CD4-positive, alpha-beta T cell treated with Interferon alpha-2 for 1 hour (primary cell): ENCODE measurements at places on chromosomes 3 and 15.

- DNase-seq, result no peak
Observed at GRCh38 chr3:52087731-52088130, 31.4 kb upstream of the DUSP7 start.

- DNase-seq, result no peak
Observed at GRCh38 chr3:31580645-31581044, 47.9 kb downstream of the STT3B start.

- DNase-seq, result no peak
Observed at GRCh38 chr15:46088486-46089445, 453.9 kb downstream of the SQOR start.

- no peak for DNase-seq
Observed at GRCh38 chr3:18531662-18532061, 106.5 kb upstream of the SATB1 start.

DNA sequence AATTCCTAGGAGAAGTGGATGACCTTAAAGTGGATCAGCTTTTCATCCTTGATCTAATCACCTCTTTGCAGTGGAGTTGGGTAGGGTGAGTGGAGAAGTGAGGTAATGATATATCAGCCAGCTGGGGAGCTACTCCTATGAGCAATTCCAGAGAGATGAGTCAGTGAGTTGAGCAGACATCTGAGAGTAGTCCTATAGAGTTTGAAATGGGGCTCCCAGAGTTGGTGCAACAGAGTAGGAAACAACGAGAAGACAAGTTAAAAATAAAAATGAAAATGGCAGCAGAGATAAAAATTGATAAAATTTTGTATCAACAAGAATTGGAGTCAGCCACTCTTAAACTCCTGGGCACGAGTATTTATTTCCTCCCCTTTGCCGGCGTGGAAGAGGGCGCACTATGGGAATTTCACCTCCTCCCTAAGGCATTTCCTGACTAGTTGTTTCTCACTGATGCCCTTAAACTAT lies 150.8 kb upstream of the DPH6 start:
- no peak for DNase-seq

DNA sequence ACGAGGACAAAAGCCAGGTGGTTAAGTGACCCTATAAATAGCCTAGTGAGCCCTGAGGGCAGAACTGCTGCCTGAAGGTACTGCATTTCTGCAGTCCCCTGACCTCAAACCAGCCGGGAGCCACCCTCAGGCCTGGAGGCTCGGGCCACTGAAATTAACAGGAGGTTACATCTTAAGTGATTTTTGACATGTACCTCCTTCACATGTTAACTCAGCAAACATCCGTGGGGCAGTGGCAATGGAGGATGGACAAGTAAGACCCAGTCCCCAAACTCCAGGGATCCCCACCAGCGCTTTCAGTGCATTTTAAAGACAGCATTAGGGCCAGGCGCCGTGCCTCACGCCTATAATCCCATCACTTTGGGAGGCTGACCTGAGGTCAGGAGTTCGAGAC lies 26.2 kb downstream of the PSTPIP1 start:
- DNase-seq, result no peak

DNA sequence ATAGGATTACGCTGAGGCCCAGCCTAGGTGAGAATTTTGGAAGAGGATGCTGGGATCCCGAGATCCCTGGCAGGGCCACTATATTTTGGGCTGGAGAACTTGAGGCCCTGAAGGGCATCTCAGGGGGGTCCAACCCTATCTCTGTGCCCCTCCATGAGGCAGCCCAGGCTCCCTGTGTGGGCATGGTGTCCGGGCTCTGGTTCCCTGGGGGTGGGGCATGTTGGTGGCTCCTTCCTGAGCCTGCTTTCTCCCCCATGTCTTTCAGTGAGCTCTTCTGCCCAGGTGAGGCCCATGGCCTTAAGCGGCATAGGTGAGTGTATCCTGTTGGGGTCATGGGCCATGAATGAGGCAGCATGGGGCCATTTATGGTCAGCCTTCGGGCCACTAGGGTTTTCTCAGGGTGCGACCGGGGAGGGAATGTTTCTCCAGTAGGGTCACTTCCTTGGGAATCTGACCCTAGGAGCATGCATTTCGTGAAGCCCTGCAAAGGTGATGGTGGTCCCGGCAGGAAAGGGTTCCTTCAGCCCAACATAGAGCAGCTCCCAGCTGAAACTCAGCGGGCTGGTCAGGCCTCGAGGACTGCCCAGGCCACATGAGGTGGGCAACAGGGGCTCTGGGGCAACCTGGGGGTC lies 191.3 kb downstream of the UBE3A start:
- DNase-seq, result no peak

DNA sequence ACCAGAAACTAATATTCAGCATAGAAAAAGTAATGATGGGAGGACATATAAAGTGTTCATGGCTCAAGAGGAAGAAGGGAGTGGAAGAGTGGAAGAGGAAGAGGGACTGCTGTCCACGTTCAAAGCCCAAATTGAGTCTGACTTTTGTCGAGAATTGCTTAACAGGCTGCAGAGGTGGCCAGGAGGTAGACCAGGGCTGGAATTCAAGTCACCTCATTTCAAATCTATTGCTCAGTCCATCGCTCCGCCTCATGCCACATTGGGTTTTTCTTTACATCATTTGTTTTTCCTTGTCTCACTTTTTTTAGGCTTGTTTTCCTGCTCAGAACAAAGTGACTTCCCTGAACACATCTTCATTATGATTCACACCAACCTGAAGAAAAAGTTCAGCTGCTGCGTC lies 97.0 kb downstream of the RPL39L start:
- no peak for DNase-seq
